Activated CD8-positive, alpha-beta T cell treated with anti-CD3 and anti-CD28 coated beads, Interleukin-2, amount 10 ng/mL, durations not matched to agents 7 days and 5 days (primary cell): ENCODE measurements at places on chromosomes 5 and 9.
A peak's percentile ranks its signal among the peaks of the same experiment; 100 is the strongest.

DNA sequence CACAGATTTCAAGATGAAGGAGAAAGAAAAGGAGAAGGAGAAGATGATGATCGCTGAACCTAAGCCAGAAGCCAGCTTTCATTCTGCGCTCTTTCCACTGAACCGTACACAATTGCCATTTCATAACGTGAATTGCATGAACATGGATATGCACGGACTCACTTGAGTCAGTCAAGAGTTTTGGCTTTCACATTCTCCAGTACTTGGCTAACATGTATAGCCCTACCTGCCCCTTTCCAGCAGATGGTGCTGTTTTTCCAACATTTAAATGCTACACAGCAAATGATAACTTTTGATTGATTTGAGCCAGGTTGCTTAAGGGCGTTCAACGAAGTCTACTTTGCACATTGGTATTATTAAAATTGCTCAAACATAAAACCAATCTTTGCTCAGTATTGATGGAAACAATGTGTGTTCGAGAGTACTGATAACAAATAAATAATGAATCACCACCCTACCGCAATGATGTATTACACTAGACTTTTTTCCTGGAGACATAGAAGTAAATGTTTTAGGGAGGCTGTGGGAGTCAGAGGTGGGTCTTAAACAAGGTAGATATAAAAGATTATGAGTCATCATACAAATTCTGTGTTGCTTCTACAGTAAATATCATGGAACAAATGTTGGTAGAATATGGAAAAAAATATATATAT lies 196.4 kb downstream of the TRPM3 start:
- no peak overlapping the region for H3K27ac ChIP-seq
- no peak overlapping the region for H3K4me3 ChIP-seq
- DNase-seq, result peak; percentile 22
- no peaks in the 10 kb centered on the region for H3K36me3 ChIP-seq
- no peaks in the 10 kb centered on the region for H3K4me1 ChIP-seq
- H3K27me3 ChIP-seq, result no peaks in the 10 kb centered on the region

DNA sequence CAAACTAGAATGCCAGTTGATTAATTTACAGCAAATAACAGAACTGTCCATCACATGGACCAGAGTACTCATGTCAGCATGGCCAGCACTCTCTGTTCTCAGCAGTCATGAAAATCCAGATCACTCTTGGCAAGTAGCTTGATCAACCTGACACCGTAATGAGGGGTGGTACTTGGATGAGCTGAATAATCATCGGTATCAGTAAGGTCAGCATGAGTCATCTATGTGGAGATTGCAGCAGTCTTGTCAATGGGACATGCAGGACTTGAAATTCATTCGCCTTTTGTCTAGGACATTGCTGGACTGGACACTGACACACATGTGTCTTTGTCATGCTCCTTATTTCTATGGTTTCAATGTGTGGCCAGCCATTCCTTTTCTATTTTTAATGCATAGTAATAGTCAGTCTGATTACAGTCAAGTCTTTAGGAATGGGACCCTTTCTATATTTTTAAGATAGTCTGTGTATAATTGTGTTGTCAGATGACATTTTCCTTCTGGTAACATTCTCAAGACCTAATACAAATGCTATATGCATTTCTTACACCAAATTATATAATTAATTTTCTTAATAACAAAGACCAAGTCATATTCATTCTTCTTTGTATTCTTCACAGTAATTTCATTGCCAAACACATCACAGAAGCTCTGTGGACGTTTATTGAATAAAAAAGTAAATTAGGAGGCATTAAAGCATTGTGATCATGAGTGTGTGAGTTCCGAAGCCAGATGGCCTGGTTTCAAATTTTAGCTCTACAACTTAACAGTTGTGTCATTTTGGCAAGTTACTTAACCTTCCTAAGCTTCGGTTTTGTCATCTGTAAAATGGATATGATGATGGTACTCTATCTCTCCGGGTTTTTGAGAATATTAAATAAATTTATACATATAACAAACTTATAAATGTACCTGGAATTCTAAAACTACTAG lies 57.4 kb downstream of the ADAMTSL1 start:
- H3K36me3 ChIP-seq, result no peaks in the 10 kb centered on the region
- DNase-seq, result no peak
- no peak overlapping the region for H3K4me3 ChIP-seq

- H3K4me1 ChIP-seq, result no peaks in the 10 kb centered on the region
- no peak for DNase-seq
- H3K36me3 ChIP-seq, result no peaks in the 10 kb centered on the region
- no peaks in the 10 kb centered on the region for H3K27me3 ChIP-seq
- no peak overlapping the region for H3K4me3 ChIP-seq
Observed at GRCh38 chr9:110619831-110620230, 40.3 kb upstream of the SVEP1 start.

GRCh38 chr9:27385606-27386322 lies 88.8 kb upstream of the EQTN start:
- H3K27ac ChIP-seq, result no peak overlapping the region
- H3K27me3 ChIP-seq, result peaks cover 7% of the 10 kb centered on the region

DNA sequence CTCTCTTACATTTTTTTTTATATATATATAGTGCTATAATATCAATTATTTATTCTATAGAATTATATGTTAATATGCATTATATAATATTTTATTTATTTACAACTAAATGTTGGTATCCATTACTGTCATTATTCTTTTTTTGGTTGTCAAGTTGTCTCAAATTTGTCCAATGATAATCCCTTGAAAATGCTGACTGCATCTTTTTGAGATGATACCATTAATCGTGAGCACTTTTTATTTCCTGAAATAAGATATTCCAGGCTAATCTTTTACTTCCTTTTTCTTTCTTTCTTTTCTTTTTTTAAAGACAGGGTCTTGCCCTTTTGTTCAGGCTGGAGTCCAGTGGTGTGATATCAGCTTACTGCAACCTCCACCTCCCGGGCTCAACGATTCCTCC lies 12.7 kb upstream of the MPDZ start:
- no peaks in the 10 kb centered on the region for H3K4me1 ChIP-seq
- DNase-seq, result no peak
- H3K27me3 ChIP-seq, result no peaks in the 10 kb centered on the region

GRCh38 chr9:76932757-76933156 lies 26.8 kb upstream of the PRUNE2 start:
- no peak overlapping the region for H3K4me3 ChIP-seq
- DNase-seq, result no peak
- no peaks in the 10 kb centered on the region for H3K27me3 ChIP-seq
- H3K36me3 ChIP-seq, result no peaks in the 10 kb centered on the region
